Activated CD8-positive, alpha-beta memory T cell treated with anti-CD3 and anti-CD28 coated beads for 1 hour (primary cell): ENCODE measurements at places on chromosomes 7 and 10.

DNA sequence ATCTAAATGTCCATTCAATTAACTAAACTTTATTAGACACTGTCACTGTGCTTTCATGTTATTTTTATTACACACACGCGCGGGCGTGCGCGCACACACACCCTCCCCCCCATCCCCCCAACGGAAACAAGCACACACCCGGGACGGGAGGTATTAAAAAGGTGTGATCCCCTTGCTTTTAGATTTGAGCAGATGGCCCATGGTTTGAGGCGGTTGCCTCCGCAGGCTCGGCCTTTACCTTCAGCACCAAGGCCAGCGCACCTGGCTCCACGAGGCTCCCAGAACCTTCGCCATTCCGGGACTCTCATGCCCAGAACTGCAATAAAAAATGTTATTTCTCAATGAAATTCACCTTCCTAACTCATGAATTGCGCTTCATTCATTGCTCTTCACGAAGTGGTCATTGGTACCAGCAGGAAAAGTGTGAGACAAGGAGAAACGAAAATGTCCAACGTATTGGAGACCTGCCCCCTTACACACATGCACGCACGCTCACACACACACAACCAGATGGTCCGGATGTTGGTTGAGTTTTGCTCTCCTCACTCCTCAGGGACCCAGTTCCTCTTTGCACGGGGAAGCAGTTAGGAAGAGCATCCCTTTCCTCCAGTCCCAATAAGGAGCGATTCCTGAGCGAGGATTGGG is 20.8 kb upstream of the PTF1A start:
- no peak for DNase-seq

DNA sequence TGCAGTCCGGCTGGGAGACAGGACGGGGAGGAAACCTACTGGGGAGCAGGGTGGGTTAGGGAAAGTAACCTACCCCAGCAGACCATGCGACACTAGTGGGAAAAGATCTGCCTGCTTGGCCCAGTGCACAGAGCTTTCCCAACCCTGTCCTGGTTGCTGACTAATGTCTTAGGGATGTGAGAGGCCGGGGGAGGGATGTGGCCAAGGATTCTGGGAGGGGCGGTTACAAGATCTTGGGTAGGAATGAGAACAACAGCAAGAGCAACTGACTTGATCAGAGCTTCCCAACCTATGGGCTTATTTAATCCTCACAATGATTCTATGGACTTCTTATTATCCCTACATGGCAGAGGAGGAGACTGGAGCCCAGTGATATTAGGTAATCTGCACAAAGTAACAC is 24.0 kb upstream of the EIF5AL1 start:
- DNase-seq = no peak

- DNase-seq = no peak
Observed at GRCh38 chr10:84308021-84308420, 20.4 kb upstream of the CCSER2 start.

GRCh38 chr10:117457071-117457810 is 82.0 kb upstream of the PDZD8 start:
- DNase-seq = no peak

DNA sequence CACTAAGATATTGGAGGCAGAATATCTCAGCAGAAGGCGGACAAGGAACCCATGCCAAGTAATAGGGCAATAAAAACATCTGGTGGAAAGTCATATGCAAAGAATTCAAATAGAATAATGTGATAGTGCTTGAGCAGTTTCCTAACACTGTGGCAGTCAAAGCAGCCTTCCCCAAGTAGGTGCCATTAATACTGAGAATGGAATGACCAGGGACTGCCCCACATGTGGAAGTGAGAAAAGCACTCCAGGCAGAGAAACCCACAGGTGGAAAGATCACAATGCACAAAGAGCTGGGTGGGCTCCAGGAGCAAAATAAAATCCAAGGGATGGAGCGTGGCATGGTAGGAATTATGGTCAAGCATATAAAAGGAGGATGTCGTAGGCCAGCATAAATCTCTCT is 64.4 kb upstream of the NME8 start:
- DNase-seq = no peak

GRCh38 chr10:60560451-60560850 is 170.8 kb upstream of the ANK3 start:
- DNase-seq = no peak

DNA sequence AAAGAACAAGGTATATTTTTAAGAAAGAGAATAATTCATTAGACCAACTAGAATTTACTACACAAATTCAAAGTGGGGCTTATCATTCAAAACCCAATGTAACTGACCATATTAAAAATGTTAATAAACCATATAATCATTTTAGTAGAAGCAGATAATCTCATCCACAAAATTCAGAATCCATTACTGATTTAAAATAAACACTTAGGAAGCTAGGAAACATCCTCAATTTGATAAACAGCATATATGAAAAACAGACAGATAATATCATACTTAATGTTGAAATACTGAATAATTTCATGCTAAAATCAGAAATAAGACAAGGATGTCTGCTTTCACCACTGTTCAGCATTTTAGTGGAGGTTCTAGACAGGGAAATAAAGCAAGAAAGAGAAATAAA is 902.8 kb upstream of the PHF14 start:
- DNase-seq = no peak

DNA sequence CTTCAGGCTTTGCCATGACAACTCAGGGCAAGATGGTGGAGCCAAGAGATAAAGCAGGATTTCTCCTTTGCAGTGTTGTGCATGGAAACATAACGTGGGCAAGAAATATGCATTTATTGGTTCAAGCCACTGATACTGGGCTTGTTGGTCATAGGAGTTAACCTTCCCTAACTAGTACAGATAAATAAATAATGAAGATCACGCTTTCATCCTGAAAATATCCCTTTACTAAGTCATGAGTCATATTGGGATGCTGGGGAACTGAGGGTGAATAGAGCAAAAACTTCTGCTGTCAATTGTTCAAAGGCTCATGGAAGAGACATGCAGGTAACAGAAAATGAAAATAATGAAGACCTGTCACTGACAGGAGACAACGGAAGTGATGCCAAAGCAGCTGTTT is 55.5 kb downstream of the TES start:
- DNase-seq = no peak

DNA sequence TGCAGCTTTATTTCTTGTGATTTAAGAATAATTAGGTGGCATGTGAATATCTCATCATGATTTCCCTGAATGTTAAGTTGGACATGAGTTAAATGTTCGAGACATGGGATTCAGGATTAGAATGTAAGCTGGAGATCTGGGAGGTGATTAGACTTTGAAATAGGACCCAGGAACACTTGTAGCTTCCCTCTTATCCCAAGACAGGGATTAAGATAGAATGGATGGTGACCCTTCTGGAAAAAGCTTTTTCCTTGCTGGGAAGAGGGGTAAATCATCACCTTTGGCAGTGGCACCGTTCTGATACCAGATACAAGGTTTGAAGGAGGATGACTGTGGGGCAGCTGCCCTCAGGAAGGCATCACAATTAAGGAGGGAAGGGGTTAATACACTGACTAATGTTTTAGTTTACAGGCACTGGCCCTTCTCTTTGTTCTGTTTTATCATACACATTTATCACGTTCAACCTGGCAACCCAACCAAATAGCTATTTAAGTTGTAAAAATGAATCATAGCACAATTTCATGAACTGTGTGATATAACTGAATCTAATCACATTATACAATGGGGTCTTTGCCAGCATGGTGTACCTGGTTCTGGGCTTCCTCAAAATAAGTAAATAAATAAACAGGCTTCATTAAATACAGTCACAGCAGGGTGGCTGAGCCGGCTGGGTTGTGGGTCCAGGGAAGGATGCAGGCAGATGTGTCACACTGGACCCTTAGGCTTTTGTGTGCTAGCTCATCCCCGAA is 212.7 kb downstream of the LRMDA start:
- DNase-seq = no peak
